ENCODE measurements at places on chromosomes 3 and 15. TPM values are rescaled to one million over a fixed set of nuclear protein-coding genes. Genes with fewer than 3 reads are reported as not detected.

DNA sequence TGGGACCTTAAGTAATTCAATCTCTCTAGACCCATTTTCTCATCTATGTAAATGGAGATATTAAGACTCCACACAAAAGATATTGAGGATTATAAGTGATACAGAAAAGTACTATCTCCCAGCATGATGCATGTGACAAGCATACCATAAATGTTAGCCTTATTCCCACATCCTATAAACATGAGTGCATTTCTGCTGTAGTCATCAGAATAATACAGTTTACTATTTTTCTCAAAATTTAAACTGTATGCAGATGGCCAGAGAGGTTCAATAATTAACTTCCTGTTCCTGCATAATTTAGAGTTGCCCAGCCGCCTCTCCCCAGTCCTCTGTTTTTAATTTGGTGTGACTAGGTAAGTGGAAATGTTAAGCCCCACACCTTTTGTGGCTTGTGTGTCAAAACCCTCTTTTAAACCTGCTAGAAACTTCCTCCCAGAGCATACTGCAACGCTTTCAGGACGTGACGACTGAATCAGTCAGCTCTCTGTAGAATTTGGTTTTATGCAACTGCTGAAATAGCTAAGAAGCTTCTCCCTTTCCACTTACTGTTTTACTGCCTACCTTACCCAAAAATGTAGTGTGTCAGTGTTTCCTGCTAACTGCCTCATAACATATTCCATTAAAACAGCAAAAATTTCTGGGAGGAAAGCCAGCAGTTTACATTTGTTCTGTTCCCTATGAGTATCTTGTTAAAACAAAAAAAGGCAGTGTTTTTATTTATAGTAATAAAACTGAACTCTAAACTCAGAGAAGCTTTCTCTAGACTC lies 1037.9 kb downstream of the EPHA3 start:
- H3K27me3 ChIP-seq: no peaks in the 10 kb centered on the region
- DNase-seq: no peak
- no peaks in the 10 kb centered on the region for H3K36me3 ChIP-seq
- no peak overlapping the region for H3K4me3 ChIP-seq

GRCh38 chr3:175270866-175271265 lies 411.7 kb downstream of the NAALADL2 start:
- H3K36me3 ChIP-seq: no peaks in the 10 kb centered on the region
- no peak for DNase-seq
- no peaks in the 10 kb centered on the region for H3K27me3 ChIP-seq
- no peaks in the 10 kb centered on the region for H3K4me1 ChIP-seq
- H3K27ac ChIP-seq: no peak overlapping the region
- no peak overlapping the region for H3K4me3 ChIP-seq

DNA sequence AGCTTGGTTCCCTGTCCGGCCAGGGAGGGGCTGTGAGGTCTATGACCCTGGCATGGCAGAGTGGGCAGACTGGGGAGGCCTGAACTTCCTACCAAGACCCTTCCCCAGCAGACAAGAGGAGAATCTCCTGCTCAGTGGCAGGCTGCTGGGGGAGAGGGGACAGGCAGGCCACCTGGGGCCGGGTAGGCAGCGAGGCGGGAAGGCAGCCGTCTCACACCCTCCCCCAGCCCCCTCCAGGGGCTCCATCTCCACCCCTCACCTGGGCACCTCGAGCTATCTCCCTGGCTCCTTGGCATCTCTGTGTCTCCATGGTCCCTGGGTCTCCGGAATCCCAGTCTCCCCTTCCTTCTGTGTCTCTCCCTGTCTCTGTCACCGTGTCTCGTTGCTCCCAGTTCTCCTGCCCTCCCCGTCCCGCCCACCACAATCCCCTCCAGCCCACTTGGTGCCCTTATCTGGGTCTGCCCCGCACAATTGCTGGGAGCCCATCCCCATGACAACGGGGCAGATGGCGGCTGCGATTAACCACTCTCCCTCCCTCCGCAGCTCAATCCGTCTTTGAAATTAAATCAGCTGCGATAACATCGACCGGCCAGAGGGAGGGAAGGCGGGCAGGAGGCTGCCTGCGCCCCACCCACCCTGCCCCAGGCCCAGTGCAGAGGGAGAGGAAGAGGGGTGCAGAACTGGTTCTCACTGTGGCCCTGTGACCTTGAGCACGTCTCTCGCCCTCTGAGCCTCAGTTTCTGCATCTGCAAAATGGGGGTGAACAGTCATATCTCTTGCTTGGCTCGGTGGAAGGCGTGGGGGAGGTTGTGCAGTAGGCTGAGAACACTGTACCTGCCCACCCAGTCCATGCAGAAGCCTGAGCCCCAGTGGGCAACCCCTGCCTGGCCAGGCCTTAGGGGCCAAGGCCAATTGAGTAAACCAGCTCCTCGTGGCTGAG lies 9.6 kb downstream of the DNAJB8 start:
- H3K36me3 ChIP-seq: no peaks in the 10 kb centered on the region
- no peak for DNase-seq
- H3K4me3 ChIP-seq: no peak overlapping the region
- H3K4me1 ChIP-seq: no peaks in the 10 kb centered on the region
- H3K27ac ChIP-seq: no peak overlapping the region

GRCh38 chr15:101526890-101527289 lies 37.4 kb upstream of the PCSK6 start:
- peaks cover 2% of the 10 kb centered on the region for H3K27me3 ChIP-seq
- H3K27ac ChIP-seq: no peak overlapping the region
- H3K4me1 ChIP-seq: no peaks in the 10 kb centered on the region
- no peak for DNase-seq
- H3K4me3 ChIP-seq: no peak overlapping the region

- no peaks in the 10 kb centered on the region for H3K36me3 ChIP-seq
- DNase-seq: no peak
- no peaks in the 10 kb centered on the region for H3K27me3 ChIP-seq
- no peak overlapping the region for H3K27ac ChIP-seq
Measured at GRCh38 chr3:31721676-31722075, 189.0 kb downstream of the STT3B start.

LSMEM2 gene
- not detected for total RNA-seq

WDR93 gene
- 0.29 TPM for total RNA-seq

CXCR6 gene
- total RNA-seq: not detected

ACTRT3 gene
- 0.37 TPM for total RNA-seq
